Esophagus mucosa (tissue), 1 donor: ENCODE measurements at places on chromosomes 2 and 18. TPM values are rescaled to one million over a fixed set of nuclear protein-coding genes. Genes with fewer than 3 reads are reported as not detected.

Gene UGT1A7
- 13.9 TPM for total RNA-seq

- peak; percentile 51 for ATAC-seq
Observed at GRCh38 chr2:222364285-222364895, 60.0 kb upstream of the SGPP2 start.

- no peak for ATAC-seq
Observed at GRCh38 chr2:202583709-202584219, 51.0 kb upstream of the FAM117B start.

DNA sequence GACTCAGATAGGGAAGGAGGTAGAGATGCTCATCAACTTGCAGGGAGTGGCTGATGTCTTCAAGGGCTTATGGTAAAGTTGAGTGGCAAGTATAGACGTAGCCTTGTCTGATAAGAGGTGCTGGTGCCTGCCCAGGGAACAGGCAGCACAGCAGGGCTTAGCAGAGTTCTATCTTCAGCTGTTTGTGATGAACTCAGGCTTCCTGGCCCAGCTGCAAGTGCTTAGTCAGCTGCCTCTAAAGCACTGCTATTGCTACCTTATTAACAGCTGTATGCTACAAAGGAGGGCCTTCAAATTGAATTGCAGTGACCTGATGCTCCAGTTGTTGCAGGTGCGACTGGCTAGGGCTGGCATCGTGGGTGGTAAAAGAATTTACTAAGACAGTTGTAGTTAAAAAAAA lies 82.1 kb downstream of the TSN start:
- ATAC-seq, result no peak

DNA sequence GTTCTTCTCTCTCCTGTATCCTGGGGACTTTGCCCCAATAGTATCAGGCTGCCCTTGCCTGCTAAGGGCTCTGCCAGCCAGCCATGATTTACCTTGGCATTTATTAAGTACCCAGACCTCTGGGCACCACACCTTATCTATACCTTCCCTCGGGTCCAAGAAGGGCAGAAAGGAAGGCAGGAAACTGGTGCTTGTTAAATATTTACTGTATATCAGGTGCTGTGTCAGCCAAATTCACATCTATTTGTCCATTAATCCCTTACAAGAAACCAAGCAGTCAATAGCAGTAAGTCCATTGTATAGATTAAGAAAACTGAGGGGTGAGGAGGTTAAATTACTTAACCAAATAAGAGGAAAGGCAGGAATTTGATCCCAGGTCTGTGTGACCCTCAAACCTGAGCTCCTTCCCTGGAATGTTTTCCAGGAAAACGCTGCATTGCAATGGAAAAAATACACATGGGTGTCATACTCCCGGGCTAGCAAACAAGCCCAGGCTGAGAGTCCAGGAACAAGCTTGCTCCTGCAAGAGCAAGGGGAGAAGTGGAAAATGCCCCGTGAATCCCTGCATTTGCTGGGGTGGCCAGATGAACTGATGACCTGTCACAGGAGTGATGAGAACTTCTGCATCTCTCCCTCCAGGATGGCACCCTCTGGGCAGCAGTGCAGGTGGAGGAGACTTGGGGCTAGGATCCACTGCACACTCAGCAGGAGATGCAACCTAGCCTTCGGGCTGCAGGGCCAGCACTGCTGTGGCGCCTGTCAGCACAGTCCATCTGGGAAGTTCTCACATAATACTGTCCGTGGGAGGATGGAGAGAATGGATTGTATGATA lies 30.4 kb downstream of the CIB4 start:
- no peak for ATAC-seq

DNA sequence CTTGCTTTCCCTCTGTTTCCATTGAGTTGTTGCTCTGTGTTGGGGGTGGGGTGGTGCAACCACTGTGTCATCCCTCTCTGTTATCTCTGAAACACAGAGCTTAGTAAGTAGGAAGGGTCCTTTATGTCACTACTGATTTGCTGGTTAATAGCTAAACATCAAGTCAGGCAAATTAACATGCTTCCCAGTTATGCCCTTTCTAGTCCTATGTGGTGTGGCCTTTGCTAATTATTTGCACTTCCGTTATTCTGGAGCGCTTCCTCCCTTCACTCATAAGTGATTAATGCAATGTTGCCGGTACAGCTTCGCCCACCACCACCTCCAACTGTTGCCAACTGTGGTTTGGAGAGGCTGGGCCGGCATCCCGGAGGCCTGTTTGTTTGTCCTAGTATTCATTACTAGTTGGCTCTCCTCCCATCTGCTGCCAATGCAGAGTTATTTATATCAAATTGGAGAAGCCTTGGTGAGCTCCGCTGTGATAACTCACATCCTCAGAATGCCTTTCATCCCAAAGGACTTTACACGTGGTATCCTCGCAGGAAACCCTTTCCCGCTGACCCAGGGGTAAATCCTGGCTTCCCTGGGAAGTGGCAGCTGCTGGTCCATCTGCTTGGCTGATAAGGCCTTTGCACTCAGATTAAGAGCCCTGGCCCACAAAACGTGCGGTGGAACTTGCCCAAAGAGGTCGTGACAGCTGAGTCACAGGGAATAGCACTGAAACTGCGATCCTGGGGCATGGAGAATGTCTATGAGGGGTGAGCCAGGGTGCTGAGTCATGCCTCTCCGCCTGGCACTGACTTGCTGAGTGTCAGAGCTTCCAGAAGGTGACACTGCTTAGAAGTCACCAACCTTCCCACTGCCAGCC lies 72.0 kb upstream of the ZCCHC2 start:
- ATAC-seq, result peak; percentile 85

- ATAC-seq, result peak; percentile 3
Observed at GRCh38 chr18:62522178-62522503, 684 bp upstream of the ZCCHC2 start.

DNA sequence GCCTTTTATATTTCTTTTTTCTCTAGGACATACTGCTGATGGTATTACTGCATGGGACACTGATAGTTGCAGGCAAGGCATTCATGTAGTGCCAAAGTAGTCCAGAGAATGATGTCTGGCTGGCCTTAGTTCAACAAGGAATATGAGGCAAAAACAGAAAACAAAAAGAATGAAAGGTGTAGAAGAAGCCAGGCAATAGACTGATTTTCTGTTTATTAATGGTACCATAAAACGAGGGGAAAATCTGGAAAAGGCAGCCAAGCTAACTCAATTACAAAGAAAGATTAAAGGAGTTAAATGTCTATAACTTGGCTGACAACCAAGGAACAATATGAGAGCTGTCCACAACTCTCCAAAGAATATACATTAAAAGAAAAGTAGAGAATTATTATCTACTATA lies 284.9 kb downstream of the ZEB2 start:
- no peak for ATAC-seq
